Colonic mucosa (tissue), 4 donors: ENCODE measurements at places on chromosomes 16 and 17. TPM values are rescaled to one million over a fixed set of nuclear protein-coding genes. Genes with fewer than 3 reads are reported as not detected.

DNA sequence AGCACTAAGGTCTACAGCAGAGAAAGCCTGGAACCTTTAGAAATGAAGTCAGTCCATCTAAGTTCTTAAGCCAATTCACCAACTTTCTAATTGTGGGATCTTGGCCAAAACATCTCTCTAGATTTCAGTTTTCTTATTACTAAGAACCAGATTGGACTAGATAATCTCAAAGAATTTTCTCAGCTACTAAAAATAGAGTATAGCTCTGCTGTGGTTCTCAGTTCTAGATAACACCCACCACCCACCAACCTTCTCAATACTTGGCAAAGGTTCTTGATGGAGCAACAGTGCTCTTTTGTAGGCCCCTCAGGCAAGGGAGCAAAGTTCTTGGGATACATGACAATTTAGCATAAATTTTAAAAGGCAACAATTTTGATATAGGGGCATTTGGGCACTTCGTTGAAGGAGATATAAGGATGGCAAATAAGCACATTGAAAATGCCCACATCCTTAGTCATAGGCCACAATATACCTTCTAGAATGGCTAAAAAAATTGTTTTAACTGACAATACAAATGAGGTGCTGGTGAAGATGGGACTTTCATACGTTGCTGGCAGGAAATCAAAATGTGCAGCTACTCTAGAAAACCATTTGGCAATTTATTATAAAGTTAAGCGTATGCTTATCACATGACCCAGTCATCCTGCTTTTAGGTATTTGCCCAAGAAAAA, 74.4 kb upstream of the TMEM132E start:
- no peaks in the 10 kb centered on the region for H3K36me3 ChIP-seq
- H3K27ac ChIP-seq = no peak overlapping the region
- no peak for DNase-seq
- H3K4me3 ChIP-seq = no peak overlapping the region
- H3K4me1 ChIP-seq = no peaks in the 10 kb centered on the region

- H3K36me3 ChIP-seq = no peaks in the 10 kb centered on the region
- peak overlapping the region; percentile 45 for H3K4me3 ChIP-seq
- peak; percentile 48 for DNase-seq
These were observed 9.9 kb downstream of the TBX2 start for GRCh38 chr17:61409301-61410112.

GRCh38 chr16:20726661-20727060, 15.0 kb downstream of the THUMPD1 start:
- no peaks in the 10 kb centered on the region for H3K4me1 ChIP-seq
- no peaks in the 10 kb centered on the region for H3K36me3 ChIP-seq
- no peak overlapping the region for H3K27ac ChIP-seq

- no peak for DNase-seq
- no peaks in the 10 kb centered on the region for H3K36me3 ChIP-seq
- no peaks in the 10 kb centered on the region for H3K4me1 ChIP-seq
- no peak overlapping the region for H3K27ac ChIP-seq
These were observed 25.1 kb downstream of the PRR11 start for GRCh38 chr17:59180626-59181025.

GRCh38 chr16:4744555-4745273, 10.4 kb downstream of the DNAAF8 start:
- DNase-seq = no peak
- H3K36me3 ChIP-seq = no peaks in the 10 kb centered on the region
- no peak overlapping the region for H3K4me3 ChIP-seq
- H3K27ac ChIP-seq = no peak overlapping the region
- H3K4me1 ChIP-seq = no peaks in the 10 kb centered on the region
- H3K27me3 ChIP-seq = no peaks in the 10 kb centered on the region

DNA sequence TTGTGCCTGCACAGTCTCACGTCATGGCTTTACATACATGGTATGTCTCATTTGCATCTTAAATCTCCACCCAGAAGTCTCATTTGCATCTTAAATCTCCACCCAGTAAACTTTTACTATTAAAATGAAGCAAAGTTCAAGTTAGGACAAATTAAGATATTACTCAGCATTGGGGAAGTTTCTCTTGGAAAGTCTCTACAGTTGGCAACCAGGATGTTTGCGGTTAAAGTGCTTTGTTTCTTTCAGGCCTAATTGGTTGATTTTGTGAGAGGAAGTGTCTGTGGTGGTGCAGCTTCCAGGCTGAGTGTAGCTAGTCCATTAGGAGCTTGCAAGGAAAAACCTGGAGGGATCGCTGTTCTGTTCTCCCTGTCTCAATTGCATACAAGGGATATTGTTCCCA, 1373.3 kb upstream of the GOT2 start:
- no peaks in the 10 kb centered on the region for H3K4me1 ChIP-seq
- H3K27me3 ChIP-seq = no peaks in the 10 kb centered on the region
- no peaks in the 10 kb centered on the region for H3K36me3 ChIP-seq
- no peak overlapping the region for H3K4me3 ChIP-seq

DNA sequence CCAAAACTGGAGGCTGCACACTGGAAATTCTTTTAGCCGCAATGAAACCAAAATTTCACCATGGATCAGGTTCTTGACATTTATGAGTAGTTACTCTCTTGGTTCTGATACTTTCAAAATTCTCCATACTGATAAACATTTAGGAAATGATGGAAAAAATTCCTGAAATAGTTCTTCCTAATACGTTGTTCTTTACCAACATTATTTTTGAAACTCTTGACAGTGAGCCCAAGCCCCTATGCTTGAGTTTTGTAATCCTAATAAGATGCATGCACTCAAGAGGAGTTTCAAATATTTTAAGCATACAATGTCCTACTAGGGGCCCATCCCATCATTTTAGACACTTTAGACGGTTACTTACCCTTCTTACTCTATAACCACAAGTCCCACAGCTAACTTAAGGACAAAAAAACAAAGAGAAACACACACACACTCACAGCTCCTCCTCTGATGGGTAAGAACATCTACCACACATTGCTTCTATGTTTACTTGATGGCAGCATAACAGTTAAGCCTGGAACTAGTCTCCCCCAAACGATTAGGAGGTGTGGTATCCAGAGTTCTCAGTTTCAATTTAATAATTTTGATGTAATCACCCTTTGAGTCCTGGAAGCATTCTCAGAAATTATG, 3.7 kb downstream of the VEZF1 start:
- H3K27me3 ChIP-seq = no peaks in the 10 kb centered on the region
- H3K27ac ChIP-seq = no peak overlapping the region
- H3K4me1 ChIP-seq = peaks cover 7% of the 10 kb centered on the region
- H3K36me3 ChIP-seq = peaks cover 8% of the 10 kb centered on the region
- no peak overlapping the region for H3K4me3 ChIP-seq

- H3K27ac ChIP-seq = peak overlapping the region; percentile 0
- no peak overlapping the region for H3K4me3 ChIP-seq
- no peak for DNase-seq
- H3K4me1 ChIP-seq = no peaks in the 10 kb centered on the region
These were observed 19.9 kb upstream of the ZNF750 start for GRCh38 chr17:82859431-82860403.

DNA sequence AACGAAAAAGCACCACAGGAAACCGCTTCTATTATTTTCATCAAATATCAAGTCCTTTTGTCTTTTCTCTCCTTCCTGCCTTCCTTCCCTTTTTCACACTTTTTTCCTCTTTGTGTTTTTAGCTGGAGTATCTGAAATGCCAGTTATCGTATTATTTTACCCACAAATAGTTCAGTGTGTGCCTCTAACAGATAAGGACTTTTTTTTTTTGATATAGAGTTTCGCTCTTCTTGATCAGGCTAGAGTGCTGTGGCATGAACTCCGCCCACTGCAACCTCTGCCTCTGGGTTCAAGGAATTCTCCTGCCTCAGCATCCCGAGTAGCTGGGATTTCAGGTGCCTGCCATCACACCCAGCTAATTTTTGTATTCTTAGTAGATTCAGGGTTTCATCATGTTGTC, 10.7 kb downstream of the DNAAF1 start:
- H3K4me3 ChIP-seq = no peak overlapping the region
- no peak for DNase-seq
- no peaks in the 10 kb centered on the region for H3K27me3 ChIP-seq
- H3K4me1 ChIP-seq = no peaks in the 10 kb centered on the region
- H3K27ac ChIP-seq = no peak overlapping the region

- peak overlapping the region; percentile 40 for H3K27ac ChIP-seq
- DNase-seq = peak; percentile 75
- no peaks in the 10 kb centered on the region for H3K36me3 ChIP-seq
- H3K27me3 ChIP-seq = no peaks in the 10 kb centered on the region
- no peaks in the 10 kb centered on the region for H3K4me1 ChIP-seq
- H3K4me3 ChIP-seq = no peak overlapping the region
These were observed 5.1 kb downstream of the STH start for GRCh38 chr17:46003907-46004748.

- H3K27me3 ChIP-seq = no peaks in the 10 kb centered on the region
- no peaks in the 10 kb centered on the region for H3K36me3 ChIP-seq
- peak overlapping the region; percentile 19 for H3K4me3 ChIP-seq
- no peak overlapping the region for H3K27ac ChIP-seq
- peaks cover 8% of the 10 kb centered on the region for H3K4me1 ChIP-seq
These were observed 7.6 kb downstream of the CCDC102A start for GRCh38 chr16:57528499-57529390.

- no peaks in the 10 kb centered on the region for H3K27me3 ChIP-seq
- H3K4me1 ChIP-seq = no peaks in the 10 kb centered on the region
- H3K36me3 ChIP-seq = no peaks in the 10 kb centered on the region
- H3K4me3 ChIP-seq = no peak within 1 kb of the TSS
- H3K27ac ChIP-seq = no peak within 1 kb of the TSS
These were observed at the start of gene SULT1A2 for GRCh38 chr16:28596840-28597691. SULT1A2 (minus strand) TSS chr16:28597050; CDS start chr16:28595930, 1,120 bp downstream.

DNA sequence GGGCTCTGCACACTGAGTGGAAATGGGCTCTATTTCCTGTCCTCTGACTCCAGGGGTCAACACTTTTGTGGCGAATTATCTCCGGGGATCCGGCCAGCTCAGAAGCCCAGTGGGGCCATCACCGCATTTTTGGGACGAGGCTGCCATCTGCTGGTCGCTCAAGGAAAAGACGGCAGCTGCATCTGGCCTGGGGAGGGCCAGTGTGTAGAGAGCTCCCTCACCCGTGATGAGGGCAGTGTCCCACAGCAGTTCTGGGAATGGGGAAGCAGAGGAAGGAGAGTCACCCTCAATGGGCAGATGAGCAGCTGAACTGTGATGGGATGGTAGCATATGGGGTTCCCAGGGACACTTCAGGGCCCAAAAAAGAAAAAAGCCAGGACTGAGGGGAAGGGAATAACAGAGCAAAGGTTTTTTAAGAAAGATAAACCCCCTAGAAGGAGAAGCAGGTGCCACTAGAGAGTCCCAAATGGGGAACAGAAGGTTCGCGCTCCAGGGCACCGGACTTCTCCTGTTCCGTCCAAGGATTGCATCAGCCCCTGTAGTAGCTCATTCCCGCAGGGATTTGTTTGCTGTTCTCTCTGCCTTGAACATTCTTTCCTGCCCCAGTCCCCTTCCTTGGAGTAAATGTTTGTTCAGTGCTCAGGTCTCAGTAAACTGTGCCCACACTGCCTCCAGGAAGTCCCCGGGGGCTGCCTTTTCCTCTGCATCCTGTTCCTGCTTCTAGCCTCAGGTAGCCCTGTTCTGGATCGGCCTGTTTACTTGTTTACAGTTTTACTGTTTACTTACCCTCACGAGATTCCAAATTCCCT, 9.3 kb upstream of the ABCC12 start:
- no peaks in the 10 kb centered on the region for H3K4me1 ChIP-seq
- H3K27me3 ChIP-seq = no peaks in the 10 kb centered on the region
- no peak overlapping the region for H3K27ac ChIP-seq

DNA sequence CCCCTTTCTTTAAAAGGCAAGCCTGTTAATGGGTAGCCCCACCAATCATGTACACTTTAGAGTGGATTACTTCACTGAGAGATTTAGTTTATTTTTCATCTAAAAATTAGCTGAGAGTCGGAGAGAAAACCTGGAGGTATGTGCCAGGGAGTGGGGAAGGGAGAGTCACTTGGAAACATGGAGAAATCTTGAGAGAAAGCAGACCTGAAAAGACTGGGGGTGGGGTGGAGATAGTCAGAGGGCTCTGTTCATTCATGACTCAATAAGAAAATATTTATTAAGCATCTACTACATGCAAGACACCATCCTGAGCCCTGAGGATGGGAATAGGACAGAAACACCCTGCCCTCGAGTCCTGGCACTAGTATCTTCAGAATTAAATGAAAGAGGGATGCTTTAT, 27.4 kb upstream of the RCVRN start:
- no peak for DNase-seq
- H3K36me3 ChIP-seq = no peaks in the 10 kb centered on the region
- no peak overlapping the region for H3K27ac ChIP-seq
- H3K27me3 ChIP-seq = no peaks in the 10 kb centered on the region

GRCh38 chr17:6532441-6532885, 23.9 kb downstream of the PITPNM3 start:
- H3K36me3 ChIP-seq = no peaks in the 10 kb centered on the region
- H3K4me1 ChIP-seq = no peaks in the 10 kb centered on the region
- no peaks in the 10 kb centered on the region for H3K27me3 ChIP-seq
- H3K27ac ChIP-seq = no peak overlapping the region

GRCh38 chr17:58172369-58173071, 5.7 kb downstream of the OR4D2 start:
- no peak overlapping the region for H3K4me3 ChIP-seq
- no peaks in the 10 kb centered on the region for H3K4me1 ChIP-seq
- no peaks in the 10 kb centered on the region for H3K27me3 ChIP-seq
- no peak overlapping the region for H3K27ac ChIP-seq
- H3K36me3 ChIP-seq = no peaks in the 10 kb centered on the region

GRCh38 chr17:1588821-1589585, 26.4 kb upstream of the PITPNA start:
- peaks cover 30% of the 10 kb centered on the region for H3K4me1 ChIP-seq
- no peaks in the 10 kb centered on the region for H3K36me3 ChIP-seq
- no peak overlapping the region for H3K4me3 ChIP-seq
- no peak overlapping the region for H3K27ac ChIP-seq

DNA sequence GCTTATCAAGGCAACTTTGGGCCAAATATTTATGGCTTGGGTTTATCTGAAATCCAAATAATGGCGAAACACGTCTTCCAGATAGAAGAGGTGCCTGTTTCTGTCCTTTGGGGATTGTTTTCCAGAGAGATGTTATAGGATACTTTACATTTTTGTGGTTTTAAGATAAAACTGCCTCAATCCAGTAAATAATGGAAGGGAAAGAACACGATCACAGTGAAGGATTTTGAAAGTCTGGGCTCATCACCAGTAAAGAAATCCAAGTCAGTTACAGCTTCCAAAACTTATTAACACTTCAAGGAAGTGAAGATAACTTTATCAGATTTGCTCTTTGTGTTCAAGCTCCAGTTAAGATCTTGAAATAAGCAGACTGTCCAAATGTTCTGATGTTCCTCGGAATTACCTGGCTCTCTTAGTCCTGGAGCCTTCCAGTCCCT, 30.1 kb downstream of the DNAH2 start:
- no peaks in the 10 kb centered on the region for H3K27me3 ChIP-seq
- H3K4me1 ChIP-seq = no peaks in the 10 kb centered on the region
- DNase-seq = no peak
- H3K36me3 ChIP-seq = no peaks in the 10 kb centered on the region
- no peak overlapping the region for H3K4me3 ChIP-seq

DNA sequence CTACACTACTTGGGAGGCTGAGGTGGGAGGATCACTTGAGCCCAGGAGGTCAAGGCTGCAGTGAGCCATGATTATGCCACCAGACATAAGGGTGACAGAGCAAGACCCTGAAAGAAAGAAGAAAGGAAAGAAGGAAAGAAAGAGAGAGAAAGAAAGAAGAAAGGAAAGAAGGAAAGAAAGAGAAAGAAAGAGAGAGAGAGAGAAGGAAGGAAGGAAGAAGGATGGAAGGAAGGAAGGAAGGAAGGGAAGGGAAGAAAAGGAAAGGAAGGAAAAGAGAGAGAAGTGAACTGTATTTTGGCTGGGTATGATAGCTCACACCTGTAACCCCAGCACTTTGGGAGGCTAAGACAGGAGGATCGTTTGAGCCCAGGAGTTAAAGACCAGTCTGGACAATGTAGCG, 24.3 kb upstream of the PYY start:
- peaks cover 8% of the 10 kb centered on the region for H3K27me3 ChIP-seq
- no peak overlapping the region for H3K27ac ChIP-seq
- no peaks in the 10 kb centered on the region for H3K36me3 ChIP-seq
- no peak for DNase-seq

CRYM gene
- total RNA-seq = 14.0 TPM

CDR2 gene
- 31.5 TPM for total RNA-seq

CCDC40 gene
- total RNA-seq = 1.2 TPM

TPSD1 gene
- total RNA-seq = 0.64 TPM

KRTAP1-5 gene
- not detected for total RNA-seq
